ENCODE measurements at places on chromosomes 3 and 15.

- DNase-seq, result no peak
These were observed 44.5 kb upstream of the FNDC3B start for GRCh38 chr3:171994646-171995428.

DNA sequence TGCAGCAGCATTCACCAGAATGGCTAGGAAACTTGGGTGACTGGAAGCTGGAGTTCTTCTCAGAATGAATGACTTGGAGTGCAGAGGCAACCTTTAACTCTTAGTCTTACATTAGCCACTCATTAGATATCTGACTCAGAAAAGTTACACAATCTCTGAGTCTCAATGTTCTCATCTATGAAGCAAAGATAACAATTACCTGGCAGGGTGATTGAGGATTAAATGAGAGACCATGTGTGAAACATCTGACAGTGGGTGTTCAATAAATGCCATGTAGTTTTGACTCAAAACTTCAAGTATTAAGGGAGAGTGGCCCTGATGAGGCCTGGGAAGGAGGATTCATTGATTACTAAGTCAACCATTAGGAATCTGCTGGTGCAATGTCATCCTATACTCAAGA, 48.3 kb downstream of the MRPL3 start:
- DNase-seq, result no peak

- no peak for DNase-seq
These were observed 26.7 kb upstream of the TMC3 start for GRCh38 chr15:81400640-81401236.

DNA sequence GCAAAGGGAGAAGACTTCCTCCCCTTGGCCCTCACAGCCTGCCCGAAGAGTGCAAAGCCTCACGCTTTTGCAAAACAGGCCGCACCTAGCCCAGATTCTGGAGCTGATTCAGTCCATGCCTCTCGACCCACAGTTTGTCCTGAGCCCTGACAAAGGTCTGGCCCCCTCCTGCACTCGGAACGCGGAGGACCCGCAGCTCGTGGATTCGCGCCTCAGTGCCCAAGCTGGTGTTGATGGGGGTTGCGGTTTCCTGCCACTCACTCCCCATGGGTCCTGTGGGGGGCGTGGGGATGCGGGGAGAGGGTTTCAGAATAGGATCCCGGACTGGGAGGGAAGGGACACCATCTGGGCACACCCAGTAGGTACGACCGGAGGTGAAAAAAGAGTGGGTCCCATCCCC, 594 bp upstream of the CRABP1 start:
- DNase-seq, result no peak

GRCh38 chr15:84832448-84833040, 15.4 kb downstream of the ALPK3 start:
- no peak for DNase-seq

DNA sequence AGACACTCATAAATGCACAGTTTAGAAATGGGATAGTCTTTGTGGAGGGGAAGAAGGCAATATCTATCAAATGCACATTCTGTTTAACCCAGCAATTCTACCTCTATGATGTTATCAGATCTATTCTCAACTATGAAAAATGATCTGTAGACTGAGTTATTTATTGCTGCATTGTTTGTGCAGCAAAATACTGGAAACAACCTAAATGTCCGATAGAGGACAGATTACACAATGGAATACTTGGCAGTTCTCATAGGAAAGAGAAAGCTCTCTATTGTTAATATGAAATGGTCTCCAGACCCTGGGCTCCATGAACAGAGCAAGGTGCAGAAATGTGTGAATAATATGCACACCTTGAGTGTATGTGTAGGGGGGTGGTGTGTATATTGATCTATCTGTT, 49.0 kb upstream of the SELENOK start:
- no peak for DNase-seq

DNA sequence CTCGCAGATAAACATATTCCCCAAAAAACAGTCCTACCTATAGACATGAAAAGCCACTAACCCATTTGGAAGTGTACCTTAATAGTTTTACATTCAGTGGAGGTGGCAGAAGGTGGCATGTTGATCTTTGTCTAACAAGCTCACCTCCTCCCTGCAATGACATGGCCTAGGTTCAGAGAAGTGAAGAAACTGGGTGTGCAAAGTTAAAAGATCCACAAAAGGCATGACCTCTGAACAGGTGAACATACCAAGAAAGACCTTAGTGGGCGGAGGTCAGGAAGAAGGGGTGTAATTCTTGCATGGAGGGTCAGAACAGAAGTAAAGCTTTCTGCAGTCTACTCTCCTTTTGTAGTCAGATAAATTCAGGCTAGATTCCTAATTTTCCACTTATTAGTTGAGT, 822 bp downstream of the MRPL3 start:
- DNase-seq, result no peak

DNA sequence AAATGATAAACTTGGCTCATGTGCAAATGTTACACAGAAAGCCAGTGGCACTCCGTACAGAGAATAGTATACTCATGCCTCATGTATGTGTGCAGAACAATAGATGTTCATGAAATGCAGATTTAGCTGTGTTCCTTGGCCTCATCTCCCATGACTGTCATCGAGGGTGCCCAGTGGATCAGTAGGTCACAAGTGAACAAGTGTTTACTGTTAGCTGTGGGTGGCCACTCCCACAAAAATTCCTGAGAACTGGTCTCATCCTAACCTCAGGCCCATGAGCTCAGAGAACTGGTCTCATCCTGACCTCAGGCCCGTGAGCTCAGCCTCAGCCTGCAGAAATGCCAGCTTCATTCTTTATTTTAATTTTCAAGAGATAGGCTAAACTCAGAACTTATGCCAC, 124.1 kb downstream of the GADL1 start:
- DNase-seq, result no peak

GRCh38 chr3:128425142-128425845, 41.4 kb downstream of the DNAJB8 start:
- no peak for DNase-seq

DNA sequence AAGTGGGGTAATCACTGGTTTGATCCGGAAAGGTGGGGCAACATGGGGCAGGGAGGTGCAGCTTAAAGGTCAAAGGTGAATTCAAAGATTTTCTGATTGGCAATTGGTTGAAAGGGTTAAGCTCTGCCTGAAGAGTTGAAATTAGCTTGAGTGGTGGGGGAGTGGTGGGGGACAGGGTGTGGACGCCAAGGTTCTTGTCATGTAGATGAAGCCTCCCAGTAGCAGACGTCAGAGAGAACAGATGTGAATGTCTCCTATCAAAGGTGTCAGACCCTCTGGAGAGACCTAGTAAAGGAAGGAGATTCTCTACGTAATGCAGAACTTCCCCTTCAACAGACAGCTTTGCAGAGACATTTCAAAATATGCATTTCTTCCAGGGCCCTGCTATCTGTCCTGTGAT, 62.8 kb downstream of the ABCC5 start:
- no peak for DNase-seq

- no peak for DNase-seq
These were observed 29.2 kb upstream of the SFMBT1 start for GRCh38 chr3:53074761-53075742.

DNA sequence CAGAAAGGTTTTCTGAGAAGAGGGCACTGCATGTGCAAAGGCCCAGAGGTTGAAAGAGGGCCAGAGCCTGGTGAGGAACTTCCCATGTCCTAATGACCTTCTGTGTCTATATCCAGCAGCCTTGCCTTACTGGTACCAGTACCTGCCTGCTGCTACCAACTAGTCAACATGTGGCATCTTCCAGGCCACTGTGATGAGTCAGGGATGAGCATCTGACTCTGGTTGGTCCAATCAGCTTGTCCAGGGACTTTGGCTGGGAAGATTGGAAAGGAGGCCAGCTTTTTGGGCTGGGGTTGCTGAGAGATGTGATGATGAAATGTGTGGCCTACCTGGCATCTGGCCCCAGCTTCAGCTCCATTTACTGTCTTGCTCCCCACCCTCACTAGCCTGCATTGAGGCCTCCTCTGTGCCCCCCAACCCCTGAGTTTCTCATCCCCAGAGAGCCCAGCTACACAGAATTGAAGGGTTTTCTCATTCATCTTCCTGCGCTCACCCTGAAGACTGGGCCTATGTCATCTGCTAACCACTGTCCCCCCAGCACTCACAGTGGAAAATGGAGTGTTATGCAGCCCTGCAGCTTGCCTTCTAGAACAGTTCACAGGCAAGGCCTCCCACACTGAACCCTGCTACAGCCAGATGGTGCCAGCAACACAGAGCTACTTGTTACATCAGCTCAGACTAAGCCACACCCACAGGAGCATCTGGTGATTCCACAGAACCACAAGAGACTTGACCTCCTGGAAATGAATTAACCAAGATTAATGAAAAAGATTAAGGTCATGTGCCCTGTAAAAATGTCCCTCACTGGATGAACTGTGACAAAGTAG, 1.3 kb upstream of the TWF2 start:
- no peak for DNase-seq

- DNase-seq, result no peak
These were observed 199.4 kb upstream of the TTC14 start for GRCh38 chr3:180402471-180403073.

DNA sequence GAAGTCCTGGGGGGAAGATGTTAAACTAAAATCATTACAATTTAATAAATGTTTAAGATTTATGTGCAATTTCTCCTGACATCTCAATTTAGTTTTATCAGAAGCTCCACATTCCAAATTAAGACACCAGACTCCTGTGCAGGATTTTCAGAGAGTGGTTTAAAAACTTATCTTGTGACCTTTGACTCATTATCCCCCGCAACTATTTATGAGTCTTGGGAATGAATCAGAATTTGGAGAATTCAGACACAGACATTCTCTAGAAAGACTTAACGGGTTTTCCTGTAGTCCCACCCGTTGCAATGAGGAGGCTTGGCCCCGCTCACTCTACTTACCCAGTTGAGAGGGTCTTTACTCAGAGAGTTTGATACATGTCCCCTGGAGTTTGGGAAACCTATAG, 7.1 kb downstream of the OR5K2 start:
- DNase-seq, result no peak

- DNase-seq, result no peak
These were observed 74.4 kb downstream of the DHX30 start for GRCh38 chr3:47877290-47877689.

- DNase-seq, result no peak
These were observed 40.7 kb downstream of the ATP2C1 start for GRCh38 chr3:130934442-130935089.

- DNase-seq, result no peak
These were observed 61.7 kb downstream of the TFDP2 start for GRCh38 chr3:142087676-142088075.

GRCh38 chr3:10996345-10997013, 3.9 kb downstream of the SLC6A1 start:
- DNase-seq, result no peak

DNA sequence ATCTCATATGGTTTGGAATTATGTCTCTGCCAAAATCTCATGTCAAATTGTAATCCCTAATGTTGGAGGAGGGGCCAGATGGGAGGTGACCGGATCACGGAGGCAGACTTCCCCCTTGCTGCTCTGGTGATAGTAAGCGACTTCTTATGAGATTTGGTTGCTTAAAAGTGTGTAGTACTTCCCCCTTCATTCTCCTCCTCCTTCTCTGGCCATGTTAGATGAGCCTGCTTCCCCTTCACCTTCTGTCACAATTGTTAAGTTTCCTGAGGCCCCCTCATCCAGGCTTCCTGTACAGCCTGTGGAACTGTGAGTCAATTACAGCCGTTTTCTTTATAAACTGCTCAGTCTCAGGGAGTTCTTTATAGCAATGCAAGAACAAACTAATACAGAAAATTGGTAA, 51.1 kb downstream of the NEDD4 start:
- no peak for DNase-seq

DNA sequence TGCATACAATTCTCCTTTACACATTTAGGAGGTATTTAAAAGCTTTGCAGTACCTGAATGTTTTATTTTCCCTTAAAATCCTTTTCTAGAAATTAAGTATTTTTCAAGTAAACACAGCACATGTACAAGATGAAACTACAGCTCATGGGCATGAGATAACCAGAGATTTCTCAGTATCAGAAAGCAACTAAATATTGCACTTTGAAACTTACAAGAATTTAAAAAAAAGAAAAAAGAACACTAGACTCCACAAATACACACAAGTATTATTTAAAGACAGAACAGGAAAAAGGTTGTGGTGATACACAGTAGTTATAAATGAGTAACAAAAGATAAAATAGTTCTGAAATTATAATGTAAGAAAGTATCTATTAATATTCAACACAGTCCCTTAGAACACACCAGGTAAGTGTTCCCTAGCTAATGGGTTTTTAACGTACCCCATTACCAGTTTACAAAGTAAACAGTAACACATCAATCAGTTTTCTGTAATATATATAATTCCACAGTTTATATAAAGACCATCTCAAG, 35.3 kb downstream of the SLTM start:
- DNase-seq, result no peak

DNA sequence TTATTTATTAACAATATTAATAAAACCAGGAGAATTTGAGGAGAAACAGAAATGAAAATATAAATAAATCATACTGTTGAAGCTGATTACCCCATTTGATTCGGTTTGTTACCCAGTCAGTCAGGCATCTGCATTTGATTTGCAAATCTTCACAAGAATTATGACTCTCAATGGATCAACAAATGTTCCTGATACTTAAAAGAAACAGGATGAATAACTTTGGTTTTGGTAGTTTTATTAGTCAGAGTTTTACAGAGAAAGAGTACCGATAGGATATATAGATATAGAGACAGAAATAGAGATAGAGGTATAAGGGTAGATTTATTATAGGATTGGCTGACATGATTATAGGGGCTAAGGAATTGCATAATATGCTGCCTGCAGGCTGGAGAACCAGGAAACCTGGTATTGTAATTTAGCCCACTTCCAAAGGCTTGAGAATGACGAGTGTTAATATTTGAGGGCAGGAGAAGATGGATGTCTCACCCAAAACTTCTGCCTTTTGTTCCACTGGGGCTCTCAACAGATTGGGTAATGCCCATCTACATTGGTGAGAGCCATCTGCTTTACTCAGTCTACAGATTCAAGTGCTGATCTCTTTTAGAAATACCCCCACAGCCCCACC, 241.6 kb upstream of the COL8A1 start:
- DNase-seq, result no peak

GRCh38 chr15:47442371-47442770, 274.9 kb upstream of the SEMA6D start:
- no peak for DNase-seq

DNA sequence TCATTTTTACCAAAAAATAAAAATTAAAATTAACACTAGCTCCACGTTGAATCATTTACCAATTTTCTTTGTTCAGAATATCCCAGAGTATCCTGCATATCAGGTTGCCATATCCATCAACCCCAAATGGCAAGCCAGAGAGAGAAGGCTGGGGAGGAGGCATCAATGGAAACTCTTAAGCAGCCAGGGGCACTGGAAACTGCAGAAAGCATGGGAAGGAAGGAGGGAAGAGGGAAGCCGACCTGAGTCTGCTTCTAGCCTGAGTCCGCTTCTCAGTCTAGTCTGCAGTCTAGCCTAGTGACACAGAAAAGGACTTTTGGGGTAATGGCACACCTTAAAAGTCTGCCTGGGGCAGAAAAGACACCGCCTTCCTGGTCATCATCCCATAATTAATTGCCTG, 1.6 kb upstream of the MTHFS start:
- DNase-seq, result no peak

DNA sequence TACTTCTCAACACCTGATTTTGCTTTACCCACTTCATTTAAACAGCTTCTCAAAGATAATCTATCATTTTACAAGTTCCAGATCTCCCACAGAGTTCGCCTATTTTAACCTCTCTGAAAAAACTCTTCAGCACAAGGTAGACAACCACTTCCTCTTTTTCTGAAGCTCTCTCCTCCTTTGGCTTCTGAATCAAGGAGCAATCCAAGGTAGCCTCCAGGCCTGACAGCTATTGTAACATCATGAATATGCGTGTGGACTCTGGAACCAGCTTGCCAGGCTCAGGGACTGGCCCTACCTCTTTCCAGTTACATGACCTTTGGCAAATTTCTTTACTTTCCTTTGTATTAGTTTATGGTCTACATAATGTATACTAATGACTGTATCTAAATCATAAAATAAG, 405.9 kb upstream of the ZNF385D start:
- no peak for DNase-seq

Measured in stimulated activated CD8-positive, alpha-beta memory T cell treated with anti-CD3 and anti-CD28 coated beads, Interleukin-4, amount 100 ng/mL, for 4 hours (primary cell).